Stimulated activated CD8-positive, alpha-beta memory T cell treated with anti-CD3 and anti-CD28 coated beads, Interleukin-15, amount 100 ng/mL, for 24 hours (primary cell): ENCODE measurements at places on chromosomes 6 and 20.

DNA sequence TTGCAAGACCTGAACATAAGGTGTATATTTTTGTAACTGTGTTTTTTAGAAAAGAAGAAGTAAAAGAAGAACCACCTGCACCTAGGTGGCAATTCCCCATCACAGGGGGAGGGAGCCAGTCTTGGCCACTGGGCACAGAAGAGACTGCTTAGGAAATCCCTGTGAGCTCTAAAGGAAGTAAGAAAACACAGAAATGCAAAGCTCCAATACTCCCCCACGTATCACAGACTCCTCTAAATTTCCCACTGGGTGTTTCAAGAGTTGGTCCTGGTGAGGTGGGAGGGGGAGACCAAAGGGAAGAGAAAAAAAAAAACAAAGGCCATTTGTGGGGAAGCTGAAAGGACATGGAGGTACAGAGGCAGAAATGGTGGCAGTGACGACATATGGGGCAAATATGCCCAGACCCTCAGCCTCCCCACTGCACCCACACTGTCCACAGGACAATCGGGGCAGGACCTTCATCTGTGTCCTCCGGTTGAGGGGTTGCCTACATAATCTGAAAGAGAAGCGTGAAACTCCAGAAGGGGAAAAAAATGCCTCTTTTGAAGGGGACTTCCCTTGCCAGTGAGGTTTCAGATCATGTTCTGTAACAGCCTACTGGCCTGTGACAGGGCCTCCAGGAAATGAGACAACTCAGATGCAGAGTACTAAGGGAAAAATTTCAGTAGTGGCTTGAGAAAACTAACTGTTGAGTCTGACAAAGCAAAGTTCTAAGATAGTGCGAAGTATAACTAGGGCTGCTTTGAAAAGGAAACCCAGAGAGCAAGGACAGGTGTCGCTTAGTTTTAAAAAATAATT is 226.2 kb upstream of the MARCKS start:
- no peak for DNase-seq

- DNase-seq, result no peak
Observed at GRCh38 chr6:36171573-36171972, 25.0 kb upstream of the BRPF3 start.

DNA sequence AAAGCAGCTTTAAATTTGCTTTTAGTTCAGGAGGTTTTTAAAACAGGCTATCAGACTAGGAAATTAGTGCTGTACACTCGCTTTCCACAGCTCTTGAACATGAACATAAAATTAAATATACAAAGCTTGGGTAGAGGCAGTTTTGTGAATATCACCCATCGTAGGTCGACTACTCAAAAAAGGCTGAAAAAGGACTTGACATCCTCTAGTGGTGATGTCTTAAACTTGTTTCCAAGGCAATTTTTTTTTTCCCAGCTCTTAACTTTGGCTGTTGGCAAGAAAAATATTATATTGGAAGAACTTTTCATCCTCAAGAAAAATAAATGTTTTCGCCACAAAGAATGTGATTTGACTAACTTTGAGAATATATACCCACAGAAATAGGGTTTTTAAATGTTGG is 2.9 kb downstream of the MAP7 start:
- no peak for DNase-seq

DNA sequence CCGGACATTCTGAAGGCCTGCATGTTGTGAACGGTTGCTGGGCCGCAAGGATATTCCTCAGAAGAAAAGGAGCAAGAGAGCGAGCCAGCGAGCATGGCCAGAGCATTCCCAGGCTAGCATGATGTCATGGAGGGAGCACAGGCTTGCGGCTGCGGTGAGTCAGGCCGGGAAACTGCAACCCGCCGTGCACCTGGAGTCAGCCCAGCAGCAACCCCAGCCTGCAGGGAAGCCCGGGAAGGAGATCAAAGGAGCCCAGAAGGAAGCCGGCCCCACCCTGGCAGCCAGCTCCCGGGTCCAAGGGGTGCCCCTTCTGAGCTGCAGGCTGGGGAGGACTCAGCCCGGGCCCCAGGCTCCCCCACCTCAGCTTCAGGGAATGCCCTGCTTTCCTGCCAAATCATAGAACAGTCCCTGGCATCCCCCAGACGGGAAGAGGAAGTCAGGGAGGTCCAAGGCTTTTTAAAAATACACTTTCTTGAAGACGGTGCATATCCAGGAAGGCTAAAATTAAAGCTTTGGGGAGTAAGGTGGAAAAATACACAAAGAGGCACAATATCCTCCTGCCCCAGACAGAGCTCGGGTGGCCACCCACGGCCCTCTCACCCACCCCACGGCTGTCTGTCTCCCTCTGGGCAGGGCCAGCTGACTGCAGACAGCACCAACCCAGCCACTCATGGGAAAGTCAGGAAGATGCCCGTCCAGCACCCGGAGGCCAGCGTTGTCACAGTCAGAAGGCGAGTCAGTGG is 53.7 kb downstream of the BMP7 start:
- DNase-seq, result no peak

- no peak for DNase-seq
Observed at GRCh38 chr6:3455147-3455568, 1.7 kb downstream of the SLC22A23 start.

- no peak for DNase-seq
Observed at GRCh38 chr20:35497320-35497719, 32.1 kb downstream of the C20orf173 start.

GRCh38 chr20:49288784-49289696 is 11.2 kb upstream of the ZNFX1 start:
- DNase-seq, result no peak

GRCh38 chr6:113076116-113076515 is 729.0 kb downstream of the RFPL4B start:
- no peak for DNase-seq

DNA sequence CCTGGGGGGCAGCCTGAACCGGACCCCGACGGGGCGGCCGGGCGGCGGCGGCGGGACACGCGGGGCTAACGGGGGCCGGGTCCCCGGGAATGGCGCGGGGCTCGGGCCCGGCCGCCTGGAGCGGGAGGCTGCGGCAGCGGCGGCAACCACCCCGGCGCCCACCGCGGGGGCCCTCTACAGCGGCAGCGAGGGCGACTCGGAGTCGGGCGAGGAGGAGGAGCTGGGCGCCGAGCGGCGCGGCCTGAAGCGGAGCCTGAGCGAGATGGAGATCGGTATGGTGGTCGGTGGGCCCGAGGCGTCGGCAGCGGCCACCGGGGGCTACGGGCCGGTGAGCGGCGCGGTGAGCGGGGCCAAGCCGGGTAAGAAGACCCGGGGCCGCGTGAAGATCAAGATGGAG is 636 bp downstream of the SRF start:
- peak; percentile 8 for DNase-seq

DNA sequence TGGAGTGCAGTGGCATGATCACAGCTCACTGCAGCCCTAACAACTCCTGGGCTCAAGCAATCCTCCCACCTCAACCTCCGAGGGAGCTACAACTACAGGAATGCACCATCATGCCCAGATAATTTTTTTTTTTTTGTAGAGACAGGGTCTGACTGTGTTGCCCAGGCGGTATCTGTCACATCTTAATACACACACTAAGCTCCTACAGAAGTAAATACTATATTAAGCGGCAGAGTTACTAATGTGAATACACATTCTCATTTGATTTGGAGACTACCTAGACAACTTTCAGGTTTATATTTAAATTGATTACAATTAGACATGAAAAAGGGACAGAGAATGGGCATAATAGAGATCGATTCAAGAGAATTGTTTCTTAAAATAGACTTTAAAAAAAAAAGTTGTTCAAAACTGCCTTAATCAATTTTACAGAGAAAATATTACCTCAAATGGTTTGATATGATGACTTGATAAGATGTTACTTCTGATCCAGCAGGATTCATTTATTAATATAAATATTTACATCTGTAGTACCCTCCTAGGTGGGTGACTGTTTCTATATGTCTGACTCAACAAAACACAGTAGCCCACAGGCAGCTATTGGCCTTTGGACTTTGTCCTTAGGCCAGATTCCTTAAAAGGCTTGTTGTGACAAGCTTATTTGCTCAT is 7.1 kb upstream of the LOC128125822 start:
- no peak for DNase-seq

DNA sequence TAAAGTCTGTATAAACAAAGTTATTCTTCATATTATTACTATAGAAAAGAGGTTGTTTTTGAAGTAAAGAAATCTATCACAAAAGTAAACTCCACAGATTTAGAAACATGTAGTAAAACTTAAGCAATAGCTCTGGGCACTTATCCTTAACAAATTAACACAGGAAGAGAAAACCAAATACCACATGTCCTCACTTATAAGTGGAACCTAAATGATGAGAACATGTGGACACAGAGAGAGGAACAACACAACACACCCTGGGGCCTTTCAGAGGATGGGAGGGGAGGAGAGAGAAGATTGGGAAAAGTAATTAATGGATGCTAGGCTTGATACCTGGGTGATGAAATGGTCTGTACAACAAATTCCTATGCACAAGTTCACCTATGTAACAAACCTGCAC is 57.2 kb downstream of the C6orf58 start:
- DNase-seq, result no peak

- no peak for DNase-seq
Observed at GRCh38 chr6:122735582-122735981, 43.9 kb upstream of the FABP7 start.

DNA sequence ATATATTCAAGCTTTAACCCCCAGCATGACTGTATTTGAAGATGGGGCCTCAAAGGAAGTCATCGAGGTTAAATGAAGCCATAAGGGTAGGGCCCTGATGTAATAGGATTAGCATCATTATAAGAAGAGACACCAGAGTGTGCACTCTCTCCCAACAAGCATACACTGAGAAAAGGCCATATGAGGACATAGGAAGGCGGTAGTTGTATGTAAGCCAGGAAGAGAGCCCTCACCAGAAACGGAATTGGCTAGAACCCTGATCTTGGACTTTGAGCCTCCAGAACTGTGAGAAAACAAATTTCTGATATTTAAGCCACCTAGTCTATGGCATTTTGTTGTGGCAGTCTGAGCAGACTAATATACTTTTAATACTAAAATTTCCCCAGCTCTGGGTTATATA is 150.1 kb upstream of the STXBP5 start:
- DNase-seq, result no peak

DNA sequence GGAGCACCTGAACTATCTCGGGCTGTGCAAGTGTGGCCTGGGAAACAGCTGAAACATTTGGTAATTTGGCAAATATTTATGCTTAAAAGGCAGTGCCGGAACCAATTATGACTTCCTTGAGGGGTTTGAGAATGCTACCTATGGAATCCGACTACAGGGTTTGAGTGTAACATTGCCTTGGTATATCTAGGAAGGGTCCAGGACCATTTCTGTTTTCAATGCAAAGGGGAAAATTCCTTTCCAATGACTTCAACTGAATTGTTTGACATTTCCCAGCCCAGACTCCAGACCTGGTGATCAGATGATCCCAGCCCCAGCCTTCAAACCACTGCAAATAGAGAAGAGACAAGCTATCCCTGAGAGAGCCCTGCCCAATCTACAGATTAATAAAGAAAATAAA is 4.6 kb upstream of the PPP1R3G start:
- no peak for DNase-seq

DNA sequence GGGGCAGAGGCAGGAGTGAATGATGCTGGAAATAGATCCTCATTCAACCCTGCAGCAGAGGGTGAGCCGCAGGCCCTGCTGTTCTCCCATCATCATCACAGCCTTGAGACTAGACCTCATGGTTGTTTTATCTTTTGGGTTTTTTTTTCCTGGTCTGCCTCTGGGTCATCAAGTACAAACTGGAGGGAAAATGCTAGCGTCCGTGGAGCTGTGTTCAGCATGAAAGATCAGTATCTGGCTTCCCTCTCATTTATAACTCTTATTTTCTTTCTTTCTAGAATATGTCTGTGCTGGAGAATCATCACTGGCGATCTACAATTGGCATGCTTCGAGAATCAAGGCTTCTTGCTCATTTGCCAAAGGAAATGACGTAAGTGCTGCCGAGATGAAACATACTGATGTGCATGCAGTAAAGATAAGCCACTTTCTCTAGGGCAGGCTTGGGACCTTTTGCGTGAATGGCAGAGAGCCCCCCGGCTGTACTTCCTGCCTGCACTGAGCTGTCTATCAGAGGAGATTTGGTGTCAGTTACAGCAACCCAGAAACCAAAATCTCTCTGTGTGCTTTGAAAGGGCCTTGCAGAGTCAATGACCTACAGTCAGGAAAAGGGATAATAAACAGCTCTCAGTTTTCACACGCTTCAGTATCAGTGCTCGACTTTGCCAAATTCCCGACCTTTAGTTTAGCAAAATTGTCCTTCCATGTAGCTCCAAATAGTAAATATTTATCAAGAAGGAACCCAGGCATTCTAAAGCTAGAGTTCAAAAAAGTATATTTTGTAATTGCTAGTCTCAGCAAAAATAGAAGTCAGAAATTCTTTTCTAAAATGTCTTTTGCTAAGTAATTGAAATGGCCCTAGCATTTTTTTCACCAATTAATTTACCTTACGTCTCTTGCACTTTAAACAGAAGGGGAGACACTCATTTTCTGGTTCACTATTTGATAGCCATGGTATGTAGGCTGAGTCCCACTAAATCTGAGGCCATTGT is 76.3 kb downstream of the MTFR2 start:
- DNase-seq, result no peak

DNA sequence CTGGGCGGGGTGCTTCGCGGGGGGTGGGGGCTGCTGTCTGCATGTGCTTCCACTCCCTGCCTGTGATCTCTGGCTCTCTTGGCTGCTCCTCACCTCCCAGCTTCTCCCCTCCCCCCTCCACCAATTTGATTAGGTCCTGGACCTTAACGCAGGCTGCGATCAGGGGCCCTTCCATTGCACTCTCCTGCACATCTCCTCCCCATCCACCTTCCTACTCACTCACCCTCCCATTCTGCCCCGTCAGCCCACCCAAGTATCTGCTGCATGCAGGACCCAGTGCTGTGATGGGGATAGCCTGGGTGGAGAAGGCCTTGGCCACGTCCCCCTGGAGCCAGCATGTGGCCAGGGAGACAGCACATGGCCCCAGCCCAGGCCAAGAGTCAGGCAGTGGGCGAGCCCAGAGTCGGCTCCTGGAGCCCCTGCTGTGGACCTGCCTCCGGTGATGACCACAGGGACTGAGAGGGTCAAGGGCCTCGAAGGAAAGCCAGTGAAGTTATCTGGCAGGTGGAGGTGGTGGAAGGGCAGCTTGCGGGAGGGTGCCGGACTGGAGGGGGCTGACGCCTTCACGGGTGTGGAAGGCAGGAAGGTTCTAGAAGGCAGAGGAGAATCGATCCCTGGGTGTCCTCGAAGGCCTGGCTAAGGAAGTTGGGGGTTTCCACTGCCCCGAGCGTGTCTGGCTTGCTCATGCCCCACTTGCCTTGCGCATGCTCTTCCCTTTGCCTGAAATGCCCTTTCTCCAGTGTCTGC is 40.7 kb downstream of the SRC start:
- no peak for DNase-seq

DNA sequence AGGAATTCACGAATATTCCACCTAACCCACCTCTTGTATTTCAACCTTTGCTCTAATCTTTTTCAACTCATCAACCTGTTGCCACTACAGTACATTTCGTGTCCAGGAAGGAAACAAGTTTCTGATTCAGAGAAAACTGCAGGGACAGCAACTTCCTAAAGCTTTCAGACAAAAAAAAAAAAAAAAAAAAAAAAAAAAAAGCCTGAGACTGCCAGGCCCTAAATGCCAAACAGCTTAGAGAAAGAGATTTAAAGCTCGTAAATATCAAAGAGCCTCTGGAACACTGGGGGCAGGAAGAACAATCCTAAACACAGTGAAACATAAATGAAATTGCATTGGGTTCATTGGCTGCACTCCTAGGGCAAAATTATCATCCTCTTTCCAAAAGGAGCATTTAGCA is 411.2 kb upstream of the SPTLC3 start:
- DNase-seq, result no peak
